Activated gamma-delta T cell treated with anti-CD3 and anti-CD28 coated beads, Interleukin-2, amount 50 U/mL, for 16 hours (primary cell): ENCODE measurements at places on chromosomes 3 and 15.

- DNase-seq, result no peak
Measured at GRCh38 chr3:14145236-14145635, 20.4 kb downstream of the TMEM43 start.

DNA sequence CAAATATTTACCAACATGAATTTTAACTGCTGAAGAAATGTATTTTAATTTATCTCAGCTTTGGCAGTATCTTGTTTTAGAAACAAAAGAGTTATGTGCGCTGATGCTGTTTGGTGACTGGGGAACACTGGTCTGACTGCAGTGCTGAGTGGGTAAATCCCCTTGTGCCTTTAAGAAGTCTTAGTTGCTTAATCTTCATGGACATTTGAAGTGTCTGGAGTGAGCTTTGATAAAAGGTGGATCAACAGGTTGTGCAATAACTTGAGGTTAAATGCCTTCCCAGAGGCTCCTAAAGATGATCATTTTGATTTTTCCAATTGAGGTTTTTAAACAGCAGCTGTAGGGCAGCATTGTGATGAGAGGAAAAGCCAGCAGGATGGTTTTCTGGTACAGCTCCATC, 68.7 kb downstream of the TP63 start:
- DNase-seq, result no peak

DNA sequence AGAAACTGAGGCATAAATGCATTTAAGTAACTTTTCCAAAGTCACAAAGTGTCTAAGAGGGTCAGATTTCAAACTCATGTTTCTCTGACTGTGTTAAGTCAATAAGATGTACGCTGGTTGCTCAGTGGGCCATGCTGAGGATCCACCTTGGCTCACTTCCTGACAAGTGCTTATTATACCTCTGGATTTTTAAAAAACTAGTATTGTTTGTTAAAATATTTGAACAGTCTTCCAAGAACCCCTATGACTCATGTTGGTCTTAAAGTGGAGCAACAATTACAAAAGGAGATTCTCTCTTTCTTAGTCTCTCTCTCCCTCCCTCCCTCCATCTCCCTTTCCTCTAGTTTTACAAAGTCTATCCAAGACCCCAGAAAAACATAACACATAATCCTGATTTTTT, 1050.2 kb downstream of the AGBL1 start:
- no peak for DNase-seq

DNA sequence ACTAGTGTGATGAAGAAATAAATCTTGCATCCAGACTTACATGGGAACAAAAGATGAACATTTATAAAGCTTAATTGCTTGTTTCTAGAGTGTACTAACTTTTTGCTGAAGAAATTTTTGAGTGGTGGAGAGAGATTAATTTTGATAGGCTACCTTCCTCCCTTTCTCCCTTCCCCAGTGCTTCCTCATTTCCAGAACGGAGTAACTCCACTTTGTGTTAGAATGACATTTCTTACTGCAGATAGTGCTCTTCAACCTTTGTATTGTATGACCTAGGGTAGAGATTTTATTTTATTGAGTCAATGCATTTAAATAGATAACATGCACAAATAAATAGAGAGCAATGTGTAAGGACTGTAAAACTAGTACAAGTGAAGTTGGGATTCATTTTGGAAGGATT, 1.9 kb downstream of the ATP1B3 start:
- no peak for DNase-seq

GRCh38 chr3:183701744-183702143, 4.1 kb downstream of the YEATS2 start:
- DNase-seq, result no peak
